Osteocyte (in vitro differentiated cells): ENCODE measurements at places on chromosomes 2 and 18. TPM values are rescaled to one million over a fixed set of nuclear protein-coding genes. Genes with fewer than 3 reads are reported as not detected.
A peak's percentile ranks its signal among the peaks of the same experiment; 100 is the strongest.

The PCARE gene
- not detected in 2 replicates for total RNA-seq

GRCh38 chr18:55351241-55351691 lies 236.7 kb downstream of the TCF4 start:
- H3K27ac ChIP-seq, result peak overlapping the region; percentile 84
- H3K4me3 ChIP-seq, result no peak overlapping the region
- no peak for DNase-seq
- peaks cover 8% of the 10 kb centered on the region for H3K36me3 ChIP-seq

- H3K36me3 ChIP-seq, result no peaks in the 10 kb centered on the region
- no peak overlapping the region for H3K27ac ChIP-seq
- no peak overlapping the region for H3K4me3 ChIP-seq
- H3K27me3 ChIP-seq, result peaks cover 24% of the 10 kb centered on the region
- no peak for DNase-seq
Observed at GRCh38 chr2:84319581-84319980, 139.5 kb downstream of the SUCLG1 start.

DNA sequence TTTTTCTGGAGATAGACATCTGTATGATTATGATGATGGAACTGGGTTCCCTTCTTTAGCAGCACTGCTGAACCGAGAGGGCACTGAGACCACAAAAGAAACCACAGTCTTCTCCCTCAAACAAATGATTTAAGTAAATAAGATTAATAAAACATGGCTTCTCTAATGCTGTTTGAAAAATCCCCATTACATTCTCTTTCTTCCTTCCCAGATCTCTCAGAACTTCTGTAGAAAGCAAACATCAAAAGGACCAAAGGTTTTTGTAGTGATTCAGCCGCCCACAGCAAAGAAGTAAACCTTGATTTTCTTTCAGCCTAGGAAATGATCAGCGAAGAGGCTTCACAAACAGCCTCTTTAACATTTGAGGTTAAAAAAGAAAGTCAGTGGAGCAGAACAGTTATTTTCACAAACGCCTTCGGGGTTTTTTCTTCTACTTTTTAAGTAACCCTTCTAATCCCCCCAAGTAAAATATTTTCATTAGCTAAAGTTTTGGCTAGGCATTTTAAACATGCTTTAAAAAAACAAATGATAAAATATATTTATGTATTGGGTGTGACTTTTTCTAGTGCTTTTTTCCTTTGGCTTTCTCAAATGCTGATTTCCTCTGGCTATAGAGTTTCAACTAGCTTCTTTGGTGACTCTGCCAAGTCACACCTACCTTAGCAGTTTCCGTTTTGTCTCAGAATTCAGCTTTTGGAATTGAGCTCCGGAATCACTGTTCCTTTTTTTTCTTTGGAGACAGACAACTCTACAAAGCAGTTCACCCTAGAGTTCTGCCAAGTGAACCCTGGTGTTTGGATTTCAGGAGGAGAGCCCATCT lies 89.6 kb downstream of the UPP2 start:
- DNase-seq, result no peak
- no peaks in the 10 kb centered on the region for H3K27me3 ChIP-seq
- peak overlapping the region; percentile 97 for H3K27ac ChIP-seq
- no peaks in the 10 kb centered on the region for H3K36me3 ChIP-seq
- peaks cover 41% of the 10 kb centered on the region for H3K4me1 ChIP-seq

The NYAP2 gene
- total RNA-seq, result not detected in 2 replicates

- DNase-seq, result no peak
- peaks cover 28% of the 10 kb centered on the region for H3K4me1 ChIP-seq
- H3K27me3 ChIP-seq, result no peaks in the 10 kb centered on the region
- no peaks in the 10 kb centered on the region for H3K36me3 ChIP-seq
- H3K27ac ChIP-seq, result no peak overlapping the region
Observed at GRCh38 chr18:58853561-58853960, 11.1 kb upstream of the ZNF532 start.

DNA sequence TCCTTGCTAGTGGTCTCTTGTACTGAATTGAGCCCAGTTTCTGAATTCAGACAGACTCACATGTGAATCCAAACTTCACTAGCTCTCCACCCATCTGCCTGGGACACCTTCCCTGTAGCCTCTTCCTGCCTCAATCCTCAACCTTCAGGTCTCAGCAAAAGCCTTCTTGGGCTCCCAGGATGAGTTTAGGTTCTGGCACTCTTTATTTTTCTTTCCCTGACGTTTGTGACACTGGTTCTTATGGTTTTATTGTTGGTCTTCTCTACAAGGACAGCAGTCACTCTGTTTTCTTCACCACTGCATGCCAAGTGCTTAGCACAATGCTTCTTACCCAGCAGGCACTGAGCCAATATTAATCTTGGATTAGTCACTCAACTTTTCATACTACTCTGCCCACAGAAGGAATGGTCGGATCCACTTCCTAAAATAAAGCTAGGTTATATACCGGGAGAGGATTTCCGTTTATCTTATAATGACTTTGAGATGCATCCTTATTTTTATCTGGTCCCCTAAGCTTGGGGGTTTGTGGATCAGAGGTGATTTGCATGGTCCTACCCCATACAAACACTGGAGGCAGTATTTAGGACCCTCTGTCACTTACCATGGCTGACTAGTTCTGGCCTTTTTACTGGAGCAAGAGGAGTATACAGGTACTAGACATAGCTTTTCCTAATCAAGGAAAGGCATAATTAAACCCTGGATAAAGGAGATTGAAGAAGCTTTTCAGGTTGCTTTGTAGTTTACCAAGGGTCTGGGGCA lies 186.3 kb downstream of the MYCN start:
- no peaks in the 10 kb centered on the region for H3K4me1 ChIP-seq
- H3K4me3 ChIP-seq, result no peak overlapping the region
- no peak overlapping the region for H3K27ac ChIP-seq
- H3K36me3 ChIP-seq, result no peaks in the 10 kb centered on the region

GRCh38 chr2:127514485-127514884 lies 11.8 kb downstream of the IWS1 start:
- no peak overlapping the region for H3K27ac ChIP-seq
- no peak for DNase-seq
- peaks cover 38% of the 10 kb centered on the region for H3K4me1 ChIP-seq

- no peak overlapping the region for H3K27ac ChIP-seq
- no peak overlapping the region for H3K4me3 ChIP-seq
- H3K27me3 ChIP-seq, result no peaks in the 10 kb centered on the region
- no peak for DNase-seq
- peaks cover 16% of the 10 kb centered on the region for H3K4me1 ChIP-seq
- peaks cover 36% of the 10 kb centered on the region for H3K36me3 ChIP-seq
Observed at GRCh38 chr2:69065735-69066336, 52.9 kb downstream of the ANTXR1 start.

GRCh38 chr2:96956211-96956610 lies 30.2 kb downstream of the FAM178B start:
- DNase-seq, result no peak
- H3K27ac ChIP-seq, result no peak overlapping the region
- H3K4me3 ChIP-seq, result no peak overlapping the region
- peaks cover under 1% of the 10 kb centered on the region for H3K4me1 ChIP-seq
- no peaks in the 10 kb centered on the region for H3K36me3 ChIP-seq

The ZNF396 gene
- 1.9 and 2.2 TPM in 2 replicates for total RNA-seq

- no peaks in the 10 kb centered on the region for H3K27me3 ChIP-seq
- H3K4me1 ChIP-seq, result no peaks in the 10 kb centered on the region
- DNase-seq, result no peak
- H3K36me3 ChIP-seq, result no peaks in the 10 kb centered on the region
Observed at GRCh38 chr2:192887337-192887736, 692.6 kb upstream of the TMEFF2 start.

- H3K36me3 ChIP-seq, result no peaks in the 10 kb centered on the region
- H3K27ac ChIP-seq, result no peak overlapping the region
- H3K4me3 ChIP-seq, result no peak overlapping the region
- no peak for DNase-seq
- peaks cover 3% of the 10 kb centered on the region for H3K4me1 ChIP-seq
Observed at GRCh38 chr18:69838620-69839411, 108.9 kb downstream of the CD226 start.

GRCh38 chr2:124753842-124754241 lies 728.8 kb downstream of the CNTNAP5 start:
- DNase-seq, result no peak
- no peaks in the 10 kb centered on the region for H3K27me3 ChIP-seq
- H3K27ac ChIP-seq, result no peak overlapping the region

GRCh38 chr2:240259201-240259923 lies 118.9 kb upstream of the OTOS start:
- no peak overlapping the region for H3K27ac ChIP-seq
- DNase-seq, result no peak
- H3K4me1 ChIP-seq, result no peaks in the 10 kb centered on the region
- peaks cover 2% of the 10 kb centered on the region for H3K36me3 ChIP-seq

DNA sequence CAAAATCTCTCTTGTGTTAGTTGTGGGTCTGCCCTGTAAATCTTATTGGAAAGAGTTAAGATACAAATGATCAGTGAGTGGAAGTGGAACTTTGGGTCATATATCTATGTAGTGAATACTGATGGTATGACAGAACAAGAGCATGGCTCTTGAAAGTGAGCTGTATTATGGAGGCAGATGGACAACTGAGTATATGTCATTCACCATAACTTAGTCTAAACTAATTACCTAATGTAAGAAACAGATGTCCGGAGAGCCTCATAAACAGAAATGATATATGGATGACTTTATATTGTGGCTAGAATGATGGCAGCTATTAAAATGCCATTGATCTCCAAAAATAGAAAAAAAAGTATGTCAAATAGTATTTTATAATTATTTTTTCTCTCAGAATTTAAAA lies 72.4 kb downstream of the FASTKD2 start:
- H3K27me3 ChIP-seq, result no peaks in the 10 kb centered on the region
- H3K27ac ChIP-seq, result no peak overlapping the region
- H3K4me3 ChIP-seq, result no peak overlapping the region

GRCh38 chr2:73255907-73256617 lies 22.0 kb downstream of the CCT7 start:
- H3K27ac ChIP-seq, result no peak overlapping the region
- peaks cover 18% of the 10 kb centered on the region for H3K36me3 ChIP-seq
- no peak overlapping the region for H3K4me3 ChIP-seq
- H3K4me1 ChIP-seq, result no peaks in the 10 kb centered on the region
- H3K27me3 ChIP-seq, result peaks cover 3% of the 10 kb centered on the region
- DNase-seq, result no peak

The CGREF1 gene
- total RNA-seq, result 1.2 and 1.9 TPM in 2 replicates

GRCh38 chr18:49491534-49491856 lies 4.5 kb upstream of the C18orf32 start:
- no peaks in the 10 kb centered on the region for H3K27me3 ChIP-seq
- no peak for DNase-seq
- peak overlapping the region; percentile 100 for H3K4me3 ChIP-seq
- H3K36me3 ChIP-seq, result peaks cover 38% of the 10 kb centered on the region
- peak overlapping the region; percentile 99 for H3K27ac ChIP-seq

The TM4SF20 gene
- total RNA-seq, result not detected in 2 replicates

GRCh38 chr2:78681386-78681785 lies 344.1 kb upstream of the REG3G start:
- H3K27ac ChIP-seq, result no peak overlapping the region
- DNase-seq, result no peak
- no peaks in the 10 kb centered on the region for H3K36me3 ChIP-seq
- no peaks in the 10 kb centered on the region for H3K27me3 ChIP-seq

DNA sequence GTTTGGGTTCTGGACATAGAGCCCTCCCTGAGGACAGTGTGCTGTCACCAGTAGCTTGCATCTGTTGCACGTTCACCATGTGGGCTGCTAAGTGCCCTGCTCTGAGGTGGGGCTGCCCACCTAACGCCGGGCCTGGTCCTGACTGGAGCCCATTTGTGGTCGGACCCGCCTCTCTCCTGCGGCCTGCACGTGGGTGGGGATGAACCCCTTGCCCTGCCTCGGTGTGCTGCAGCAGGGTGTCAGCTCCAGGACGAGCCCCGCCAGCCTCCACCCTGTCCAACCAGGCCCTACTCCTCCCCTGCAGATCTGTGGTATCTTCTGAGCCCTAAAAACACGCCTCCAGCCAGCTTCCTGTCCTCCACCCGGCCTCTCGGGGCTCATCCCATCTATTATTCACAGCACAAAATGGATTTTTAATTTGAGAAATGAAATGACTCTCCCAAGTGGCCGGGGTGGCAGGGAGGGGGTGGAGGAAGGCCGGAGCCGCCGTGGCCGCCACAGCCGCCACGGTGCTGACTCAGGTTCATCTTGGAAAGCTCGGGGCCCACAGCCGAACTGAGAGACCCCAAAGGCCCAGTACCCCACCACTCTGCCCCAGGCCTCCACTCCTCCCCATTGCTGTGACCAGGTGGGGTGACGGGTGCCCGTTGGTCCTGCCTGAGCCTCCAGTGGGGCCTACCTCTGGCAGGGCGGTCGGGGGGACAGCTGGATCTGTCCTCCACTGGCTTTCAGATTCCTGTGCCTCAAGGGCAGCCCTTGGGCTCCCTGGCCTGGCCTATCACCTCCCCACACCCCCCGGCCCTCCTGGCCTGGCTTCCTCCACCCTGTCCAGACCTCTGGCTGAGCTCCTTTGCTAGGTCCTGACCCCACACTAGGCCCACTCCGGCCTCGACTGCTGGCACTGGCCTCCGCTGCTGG lies 2.8 kb upstream of the ECEL1 start:
- no peak overlapping the region for H3K4me3 ChIP-seq
- DNase-seq, result no peak
- peaks cover 13% of the 10 kb centered on the region for H3K27me3 ChIP-seq
- no peak overlapping the region for H3K27ac ChIP-seq
- H3K36me3 ChIP-seq, result no peaks in the 10 kb centered on the region

DNA sequence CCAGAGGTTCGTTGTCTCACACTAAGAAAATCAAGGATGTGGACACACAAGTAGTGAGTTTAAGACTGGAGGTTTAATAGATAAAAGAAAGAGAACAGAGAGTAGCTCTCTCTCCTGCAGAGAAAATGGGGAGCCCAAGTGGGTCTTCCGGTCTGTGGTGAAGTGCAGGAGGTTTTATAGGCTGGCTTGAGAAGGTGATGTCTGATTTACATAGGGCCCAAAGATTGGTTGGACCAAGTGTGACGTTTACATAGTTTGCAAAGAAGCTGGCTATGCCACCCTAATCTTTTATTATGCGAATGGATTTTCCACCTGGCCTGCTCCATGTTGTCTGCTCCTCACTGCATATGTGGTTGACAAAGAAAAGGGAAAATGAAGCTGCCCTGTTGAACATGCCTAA lies 430.4 kb upstream of the TRIB2 start:
- peaks cover 8% of the 10 kb centered on the region for H3K4me1 ChIP-seq
- no peaks in the 10 kb centered on the region for H3K27me3 ChIP-seq

DNA sequence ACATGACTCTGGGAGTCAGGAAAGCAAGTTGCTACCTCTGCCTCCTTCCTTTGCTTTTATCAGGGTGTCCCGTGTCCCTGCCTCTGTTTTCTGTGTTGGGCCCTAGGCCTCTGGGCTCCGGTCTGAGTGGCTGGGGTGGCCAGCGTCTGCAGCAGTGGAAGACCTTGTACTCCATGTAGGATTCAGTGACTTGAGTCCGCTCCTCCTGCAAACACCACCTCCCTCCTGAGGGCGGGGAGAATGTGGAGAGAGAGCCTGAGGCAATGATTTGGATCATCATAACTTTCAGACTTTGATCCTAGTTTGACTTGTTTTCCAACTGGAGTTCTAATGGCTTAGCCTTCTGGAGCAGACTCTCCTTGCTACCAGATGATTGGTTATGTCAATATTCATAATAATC lies 30.8 kb downstream of the ATP6V1C2 start:
- peaks cover 30% of the 10 kb centered on the region for H3K27me3 ChIP-seq
- H3K4me1 ChIP-seq, result peaks cover 3% of the 10 kb centered on the region
- DNase-seq, result no peak
- no peaks in the 10 kb centered on the region for H3K36me3 ChIP-seq
- no peak overlapping the region for H3K4me3 ChIP-seq
- no peak overlapping the region for H3K27ac ChIP-seq

The AQP12A gene
- not detected in 2 replicates for total RNA-seq

The CHST9 gene
- total RNA-seq, result 0.18 and 0.32 TPM in 2 replicates

- H3K4me3 ChIP-seq, result no peak overlapping the region
- no peak for DNase-seq
- no peaks in the 10 kb centered on the region for H3K36me3 ChIP-seq
- H3K27me3 ChIP-seq, result peaks cover 39% of the 10 kb centered on the region
Observed at GRCh38 chr2:49255409-49255971, 101.2 kb upstream of the FSHR start.
